ENCODE measurements at places on chromosomes 5 and 9.

DNA sequence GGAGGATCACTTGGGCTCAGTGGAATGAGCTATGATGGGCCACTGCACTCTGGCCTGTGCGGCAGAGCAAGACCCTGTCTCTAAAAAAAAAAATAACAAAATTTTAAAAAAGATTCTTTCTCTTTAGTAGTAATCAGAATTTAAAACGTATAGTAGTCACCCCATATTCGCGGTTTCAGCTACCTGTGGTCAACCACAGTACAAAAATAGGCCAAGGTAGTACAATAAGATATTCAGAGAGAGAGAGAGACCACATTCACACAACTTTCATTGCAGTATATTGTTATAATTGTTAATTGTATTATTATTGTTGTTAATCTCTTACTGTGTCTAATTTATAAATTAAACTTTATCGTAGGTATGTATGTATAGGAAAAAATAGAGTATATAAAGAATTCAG is 18.7 kb downstream of the INIP start:
- DNase-seq = no peak

GRCh38 chr5:78648359-78649210 is at the start of gene LHFPL2:
TSS of gene LHFPL2 (minus strand) at chr5:78648772. CDS start at chr5:78510213, 138,559 bp downstream.
- peak; percentile 56 for DNase-seq

GRCh38 chr9:129182625-129183494 is 4.8 kb upstream of the IER5L start:
- no peak for DNase-seq

DNA sequence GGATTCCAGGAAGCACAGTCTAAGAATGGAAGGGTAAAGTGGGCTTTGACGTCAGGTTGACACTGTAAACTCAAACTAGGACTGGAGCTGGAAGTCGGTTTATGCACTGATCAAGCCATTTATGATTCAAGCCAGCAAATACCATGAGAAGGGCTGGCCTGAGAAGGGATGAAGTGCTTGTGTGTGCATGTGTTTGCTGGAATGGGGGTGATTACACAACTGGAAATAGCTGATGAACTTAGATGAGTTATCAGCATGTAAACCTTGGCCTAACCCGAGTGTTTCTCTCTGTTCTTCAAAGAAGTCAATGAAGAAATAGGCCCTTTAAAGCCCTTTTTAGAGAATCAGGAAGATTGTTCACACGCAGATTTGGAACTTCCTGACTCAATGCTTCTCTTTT is 287.6 kb downstream of the RFX3 start:
- DNase-seq = no peak

GRCh38 chr5:143491646-143492045 is 88.2 kb upstream of the NR3C1 start:
- DNase-seq = no peak

DNA sequence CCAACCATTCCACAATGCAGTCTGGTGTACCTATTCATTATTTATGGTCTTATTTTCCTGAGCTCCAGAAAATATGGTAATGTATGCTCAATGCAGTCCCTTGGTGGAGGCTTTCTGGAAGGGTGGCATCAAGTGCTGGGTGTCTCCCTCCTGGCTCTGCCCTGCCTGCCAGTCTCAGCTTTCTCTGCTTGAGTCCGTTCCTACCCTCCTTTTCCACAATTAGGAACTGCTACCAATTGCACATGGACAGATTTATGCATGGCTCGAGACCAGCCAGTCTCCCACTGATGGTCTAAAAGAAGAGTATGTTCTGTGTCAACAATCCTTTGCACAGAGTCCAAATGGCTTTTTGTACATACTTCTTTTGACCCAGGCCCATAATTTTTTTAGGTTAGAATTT is 189.8 kb downstream of the TLE1 start:
- no peak for DNase-seq

GRCh38 chr9:97307091-97307490 is 368 bp upstream of the CCDC180 start:
- peak; percentile 49 for DNase-seq

GRCh38 chr5:38598994-38599617 is 42.7 kb upstream of the LIFR start:
- DNase-seq = peak; percentile 84
